ENCODE measurements at places on chromosomes 6 and 20. TPM values are rescaled to one million over a fixed set of nuclear protein-coding genes. Genes with fewer than 3 reads are reported as not detected.

DPPA5 gene
- not detected for total RNA-seq

- ATAC-seq: no peak
Measured at GRCh38 chr20:47622118-47622665, 120.5 kb downstream of the NCOA3 start.

GRCh38 chr6:105402090-105402938 is 568 bp downstream of the PREP start:
- ATAC-seq: peak; percentile 75

DNA sequence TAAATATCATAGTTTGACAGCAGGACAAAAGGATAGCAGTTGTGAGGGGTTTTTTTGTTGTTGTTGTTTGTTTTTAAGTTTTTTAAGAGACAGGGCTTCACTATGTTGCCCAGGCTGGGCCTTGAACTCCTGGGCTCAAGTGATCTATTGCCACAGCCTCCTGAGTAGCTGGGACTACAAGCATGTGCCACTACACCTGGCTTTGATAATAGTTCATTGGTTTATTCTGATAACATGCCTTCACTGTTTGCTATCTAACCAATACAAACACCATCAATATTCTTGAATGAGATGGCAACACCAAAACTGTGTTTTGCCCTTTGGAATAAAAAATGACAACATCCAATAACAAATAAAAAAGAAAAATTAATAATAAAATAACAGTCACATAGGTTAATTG is 41.2 kb downstream of the FAM184A start:
- no peak for ATAC-seq

DNA sequence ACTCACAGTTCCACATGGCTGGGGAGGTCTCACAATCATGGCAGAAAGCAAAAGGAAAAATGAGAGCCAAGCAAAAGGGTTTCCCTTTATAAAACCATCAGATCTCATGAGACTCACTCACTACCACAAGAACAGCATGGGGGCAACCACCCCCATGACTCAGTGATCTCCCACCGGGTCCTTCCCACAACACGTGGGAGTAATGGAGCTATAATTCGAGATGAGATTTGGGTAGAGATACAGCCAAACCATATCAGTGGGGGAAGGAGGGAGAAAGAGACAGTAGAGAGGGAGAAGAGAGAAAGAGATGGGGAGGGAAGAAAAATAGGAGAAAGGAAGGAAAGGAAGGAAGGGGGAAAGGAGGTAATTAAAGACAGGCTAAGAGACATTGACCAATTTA is 30.1 kb downstream of the GMDS start:
- ATAC-seq: no peak
